CD8-positive, alpha-beta T cell (primary cell): ENCODE measurements at places on chromosomes 6 and 20.
A peak's percentile ranks its signal among the peaks of the same experiment; 100 is the strongest.

- no peak for DNase-seq
Measured at GRCh38 chr6:64128301-64129024, 492.9 kb downstream of the PHF3 start.

DNA sequence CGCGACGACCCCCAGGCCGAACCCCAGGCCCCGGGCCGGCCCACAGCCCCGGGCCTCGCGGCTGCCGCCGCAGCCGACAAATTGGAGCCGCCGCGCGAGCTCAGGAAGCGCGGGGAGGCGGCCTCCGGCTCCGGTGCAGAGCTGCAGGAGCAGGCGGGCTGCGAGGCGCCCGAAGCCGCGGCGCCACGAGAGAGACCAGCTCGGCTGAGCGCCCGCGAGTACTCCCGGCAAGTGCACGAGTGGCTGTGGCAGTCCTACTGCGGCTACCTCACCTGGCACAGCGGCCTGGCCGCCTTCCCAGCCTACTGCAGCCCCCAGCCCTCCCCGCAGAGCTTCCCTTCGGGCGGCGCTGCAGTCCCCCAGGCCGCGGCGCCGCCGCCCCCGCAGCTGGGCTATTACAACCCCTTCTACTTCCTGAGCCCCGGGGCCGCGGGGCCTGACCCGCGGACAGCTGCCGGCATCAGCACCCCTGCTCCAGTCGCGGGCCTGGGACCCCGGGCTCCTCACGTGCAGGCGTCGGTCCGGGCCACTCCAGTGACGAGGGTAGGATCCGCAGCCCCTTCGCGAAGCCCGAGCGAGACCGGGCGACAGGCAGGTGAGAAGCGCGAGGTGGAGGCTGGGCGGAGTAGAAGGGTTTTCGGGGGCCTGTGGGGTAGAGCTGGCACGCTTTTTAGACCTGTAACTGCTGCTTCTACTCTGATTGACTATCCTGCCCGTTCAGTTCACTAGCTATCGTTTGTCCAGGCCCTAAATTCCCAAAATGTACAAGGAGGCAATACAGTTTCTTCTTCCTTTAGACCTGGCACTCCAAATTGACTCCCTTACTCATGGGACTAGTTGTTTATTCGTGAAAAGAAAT is 654 bp downstream of the FAM8A1 start:
- peak; percentile 35 for DNase-seq

GRCh38 chr20:46631874-46632446 is 19.3 kb downstream of the SLC13A3 start:
- DNase-seq: no peak

- DNase-seq: no peak
Measured at GRCh38 chr6:136225496-136225895, 24.6 kb downstream of the MTFR2 start.

- no peak for DNase-seq
Measured at GRCh38 chr6:11136809-11137208, 25.3 kb upstream of the ERVFRD-1 start.

DNA sequence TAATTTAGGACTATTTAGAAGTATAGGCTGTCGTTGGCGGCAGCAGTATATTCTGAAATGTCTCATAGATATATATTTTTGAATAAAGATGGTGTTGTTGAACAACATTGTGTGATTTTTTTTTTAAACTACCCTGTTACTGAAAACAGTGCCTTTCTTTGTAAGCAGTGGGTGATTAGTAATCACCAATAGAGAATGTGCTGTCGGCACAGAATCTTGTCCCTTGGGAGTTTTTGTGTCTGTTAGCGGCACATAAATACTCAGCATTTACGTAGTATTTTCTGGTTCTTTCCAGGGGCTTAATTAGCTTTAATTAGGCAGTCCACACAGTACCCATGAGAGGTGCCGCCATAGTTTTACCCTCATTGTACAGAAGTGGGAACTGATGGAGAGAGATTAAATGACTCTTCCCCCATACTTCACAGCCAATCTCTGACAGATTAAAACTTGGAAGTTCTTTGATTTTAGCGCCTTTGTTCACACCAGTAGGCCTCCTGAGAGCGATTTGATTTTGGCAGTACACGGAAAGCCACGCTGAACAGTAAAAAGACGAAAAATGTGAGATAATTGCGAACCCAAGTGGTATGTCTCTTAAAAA is 58.8 kb downstream of the RPRD1B start:
- no peak for DNase-seq

GRCh38 chr20:53752583-53752970 is 158.9 kb upstream of the ZNF217 start:
- no peak for DNase-seq

DNA sequence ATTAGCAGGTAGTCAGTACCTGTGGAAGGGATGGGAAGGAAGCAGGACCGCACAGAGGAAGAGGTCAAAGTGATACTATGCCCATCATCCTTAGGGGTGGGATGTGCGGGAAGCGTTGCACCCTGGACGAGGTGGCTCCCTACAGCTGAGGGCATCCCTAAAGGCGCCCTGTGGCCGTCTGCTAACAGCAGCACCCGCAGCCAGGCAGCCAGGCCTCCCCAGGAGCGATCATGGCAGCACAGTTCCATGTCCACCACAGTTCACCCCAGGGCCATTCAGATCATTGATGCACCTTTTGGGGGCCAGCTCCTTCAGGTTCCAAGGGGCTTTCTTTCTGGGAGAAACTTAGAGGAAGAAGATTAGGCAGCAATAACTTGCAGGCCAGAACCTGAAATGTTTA is 59.5 kb downstream of the RPP40 start:
- DNase-seq: no peak

GRCh38 chr6:3534599-3534998 is 77.7 kb upstream of the SLC22A23 start:
- DNase-seq: no peak

GRCh38 chr20:4244700-4245485 is 229.5 kb upstream of the RNF24 start:
- DNase-seq: no peak

DNA sequence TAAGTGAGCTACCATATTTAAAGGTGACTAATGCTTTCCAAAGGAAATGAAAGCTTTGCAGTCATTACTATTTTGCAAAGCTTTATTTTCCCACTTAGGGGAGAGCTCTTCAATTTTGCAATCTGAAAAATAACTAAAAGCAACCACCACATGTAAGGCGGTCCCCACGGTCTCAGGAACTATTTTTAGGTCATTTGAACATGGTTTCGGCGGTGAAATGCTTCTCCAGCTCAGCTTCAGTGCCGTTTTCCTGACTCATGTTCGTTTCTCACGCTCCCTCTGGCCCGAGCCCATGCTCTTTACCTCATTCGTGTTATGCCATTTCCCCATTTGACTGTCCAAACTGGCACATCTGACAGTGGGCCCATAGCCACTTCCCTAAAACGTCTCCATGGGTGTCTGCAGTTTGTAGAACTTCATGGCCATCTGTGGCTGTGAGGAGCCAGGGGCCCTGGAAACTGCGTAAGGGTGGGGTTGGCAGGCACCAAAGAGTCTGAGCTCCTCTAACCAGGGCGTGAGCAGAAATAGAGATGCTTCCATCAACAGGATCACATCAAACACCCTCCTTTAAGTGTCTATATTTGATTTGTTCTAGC is 46.5 kb downstream of the ADTRP start:
- no peak for DNase-seq

GRCh38 chr6:52019092-52019491 is 68.3 kb downstream of the PKHD1 start:
- no peak for DNase-seq

DNA sequence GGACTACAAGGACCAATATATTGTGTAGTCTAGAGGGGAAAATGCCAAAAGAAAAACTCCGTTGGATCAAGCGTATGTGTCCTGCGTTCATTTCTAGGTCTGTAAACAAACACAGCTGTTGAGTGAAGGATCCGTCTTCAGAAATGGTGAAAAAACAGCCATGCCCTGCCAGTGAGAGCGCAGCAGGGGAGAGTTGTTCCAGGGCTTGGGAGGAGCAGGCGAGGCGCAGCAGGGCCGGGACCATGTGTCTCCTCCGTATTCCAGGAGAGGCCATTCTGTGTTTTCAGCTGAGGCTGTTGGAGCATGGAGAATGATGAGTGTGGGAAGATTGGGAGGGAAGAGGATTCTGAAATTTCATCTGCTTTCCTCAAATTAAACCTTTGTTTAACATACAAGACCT is 38.0 kb downstream of the BMP6 start:
- no peak for DNase-seq

DNA sequence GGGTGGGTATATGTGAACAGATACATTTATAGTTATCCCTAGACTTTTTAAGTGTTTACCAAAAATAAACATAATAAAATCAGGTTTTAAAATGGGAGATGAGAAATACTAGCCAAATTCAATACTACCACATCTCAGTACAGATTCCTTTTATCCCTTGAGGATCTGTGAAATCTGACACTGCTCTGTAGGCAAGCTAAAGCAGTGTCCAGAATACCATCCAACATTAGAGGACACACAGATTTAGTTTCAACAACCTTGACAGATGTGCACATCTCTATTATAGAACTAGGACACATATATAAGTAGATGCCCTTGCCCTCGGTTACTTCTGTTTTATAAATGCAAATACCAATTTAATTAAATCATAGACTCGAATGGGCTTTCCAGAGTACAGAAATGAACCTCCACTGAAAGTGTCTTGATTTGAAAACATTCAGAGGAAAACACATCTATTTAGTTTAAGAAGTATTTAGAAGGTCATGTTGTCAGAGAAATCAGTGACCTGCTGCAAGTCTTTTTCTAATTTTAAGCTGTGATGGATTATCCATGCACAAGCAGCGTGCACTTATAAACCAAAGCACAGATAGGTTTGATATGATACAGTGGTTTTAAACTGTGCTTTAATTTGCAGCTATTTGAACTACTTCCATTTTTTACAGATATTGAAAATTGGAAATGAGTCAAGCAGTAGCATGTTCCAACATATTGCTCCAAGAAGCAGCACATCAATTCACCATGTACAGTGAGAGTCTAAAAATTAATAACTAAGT is 156.3 kb upstream of the EPHA7 start:
- DNase-seq: no peak

DNA sequence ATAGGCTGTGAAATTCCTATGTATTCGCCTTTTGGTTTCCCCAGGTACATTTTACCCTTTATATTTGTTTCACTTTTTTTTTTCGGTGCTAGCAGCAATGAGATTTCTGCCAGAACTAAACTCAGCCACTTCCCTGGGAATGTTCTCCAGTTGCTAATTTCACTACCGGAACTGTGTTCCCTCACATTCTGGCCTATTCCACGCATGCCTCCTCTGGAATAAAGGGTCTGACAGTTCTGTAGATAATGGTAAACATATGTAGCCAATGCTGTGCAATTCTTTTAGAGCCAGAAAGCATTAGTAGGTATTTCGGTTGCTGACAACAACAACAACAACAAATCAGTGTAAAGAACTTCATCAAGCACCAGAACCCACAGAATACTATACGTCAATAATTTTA is 96.1 kb upstream of the TBX18 start:
- DNase-seq: no peak

- no peak for DNase-seq
Measured at GRCh38 chr6:114085211-114085610, 114.3 kb upstream of the HDAC2 start.

- no peak for DNase-seq
Measured at GRCh38 chr6:27811451-27811772, 100.8 kb downstream of the OR2B2 start.

- no peak for DNase-seq
Measured at GRCh38 chr20:16388731-16389130, 184.5 kb downstream of the KIF16B start.

DNA sequence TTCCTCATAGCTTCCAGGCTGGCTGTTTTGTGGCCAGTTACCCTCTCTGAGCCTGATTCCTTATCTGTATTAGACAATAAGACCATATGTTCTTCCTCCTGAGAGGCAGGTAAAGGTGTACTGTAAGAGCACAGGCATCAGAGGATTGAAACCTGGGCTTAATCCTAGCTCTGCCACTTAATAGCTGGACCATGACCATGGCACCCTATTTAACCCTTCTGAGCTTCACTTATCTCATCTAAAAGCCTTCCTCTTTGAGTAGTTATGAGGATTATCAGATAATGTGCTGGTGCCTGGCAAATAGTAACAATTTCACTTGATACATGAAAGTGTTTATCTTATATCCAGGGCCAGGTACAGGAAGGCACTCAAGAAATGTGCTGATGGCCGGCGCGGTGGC is 34.9 kb downstream of the BCL2L1 start:
- no peak for DNase-seq

DNA sequence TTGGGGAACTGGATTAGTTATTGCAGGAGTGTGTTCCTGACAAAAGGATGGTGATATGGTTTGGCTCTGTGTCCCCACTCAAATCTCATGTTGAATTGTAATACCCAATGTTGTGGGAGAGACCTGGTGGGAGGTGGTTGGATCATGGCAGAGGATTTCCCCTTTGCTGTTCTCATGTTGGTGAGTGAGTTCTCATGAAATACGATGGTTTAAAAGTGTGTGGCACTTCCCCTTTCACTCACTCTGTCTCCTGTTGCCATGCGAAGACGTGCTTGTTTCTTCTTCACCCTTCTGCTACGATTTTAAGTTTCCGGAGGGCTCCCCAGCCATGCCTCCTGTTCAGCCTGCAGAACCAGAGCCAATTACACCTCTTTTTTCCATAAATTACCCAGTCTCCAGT is 16.2 kb upstream of the TREM1 start:
- DNase-seq: no peak

DNA sequence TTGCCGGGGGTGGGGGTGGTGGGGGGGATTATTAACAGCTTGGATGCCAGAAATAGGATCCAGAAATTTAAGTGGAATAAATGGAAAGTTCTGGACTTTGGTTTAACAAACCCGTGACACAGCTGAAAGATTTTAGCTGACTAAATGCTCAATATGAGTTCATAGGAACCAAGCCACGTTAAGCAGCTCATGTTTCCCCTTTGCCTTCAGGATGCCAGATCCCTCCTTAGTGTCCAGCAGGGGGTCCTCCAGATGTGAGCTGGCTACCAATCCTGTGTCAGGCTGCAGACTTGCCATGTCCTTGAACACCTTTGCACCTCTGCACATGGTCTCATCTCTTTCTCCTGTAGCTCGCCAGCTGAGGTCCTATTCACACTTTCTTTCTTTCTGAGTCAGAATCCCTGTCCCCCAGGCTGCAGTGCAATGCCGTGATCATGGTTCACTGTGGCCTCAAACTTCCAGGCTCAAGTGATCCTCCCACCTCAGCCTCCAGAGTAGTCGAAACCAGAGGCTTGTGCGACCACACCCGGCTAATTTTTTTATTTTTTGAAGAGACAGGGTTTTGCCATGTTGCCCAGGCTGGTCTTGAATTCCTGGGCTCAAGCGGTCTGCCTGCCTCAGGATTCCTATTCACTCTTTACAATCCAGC is 133.3 kb upstream of the ARMC2 start:
- no peak for DNase-seq

GRCh38 chr20:31841928-31842327 is 3.5 kb downstream of the FOXS1 start:
- no peak for DNase-seq

GRCh38 chr20:4090756-4091489 is 75.6 kb upstream of the RNF24 start:
- no peak for DNase-seq

DNA sequence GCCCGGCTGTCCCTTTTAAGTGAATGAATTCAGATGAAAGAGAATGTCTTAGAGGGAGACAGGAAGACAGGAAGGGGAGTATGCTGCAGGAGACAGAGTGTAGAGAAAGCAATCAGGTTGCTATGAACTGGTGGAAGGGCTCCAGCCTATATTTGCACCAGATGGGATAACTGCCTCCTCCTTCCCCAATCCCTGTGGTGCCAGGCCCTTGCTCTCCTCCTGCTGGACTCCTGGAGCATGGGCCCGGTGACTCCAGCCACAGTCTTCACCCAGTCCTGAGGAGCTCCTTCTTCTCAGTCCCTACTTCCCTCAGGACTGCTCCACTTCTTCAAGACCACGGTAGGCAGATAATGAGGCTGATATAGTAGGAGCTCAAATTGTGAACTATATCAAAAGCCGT is 91.8 kb downstream of the TMEM200A start:
- DNase-seq: no peak

GRCh38 chr6:164124986-164125385 is 710.5 kb downstream of the QKI start:
- no peak for DNase-seq
